ENCODE measurements at places on chromosomes 3 and 15.
A peak's percentile ranks its signal among the peaks of the same experiment; 100 is the strongest.

GRCh38 chr15:66587749-66588148 lies 22.0 kb upstream of the LCTL start:
- no peak for DNase-seq

- no peak for DNase-seq
These were observed 775 bp downstream of the TTC21A start for GRCh38 chr3:39108200-39108710.

GRCh38 chr3:47362701-47363100 lies 18.1 kb upstream of the PTPN23 start:
- no peak for DNase-seq

GRCh38 chr3:194389269-194389668 lies 9.8 kb downstream of the GP5 start:
- DNase-seq = no peak

- DNase-seq = no peak
These were observed 54.7 kb downstream of the FOXP1 start for GRCh38 chr3:71528816-71529215.

DNA sequence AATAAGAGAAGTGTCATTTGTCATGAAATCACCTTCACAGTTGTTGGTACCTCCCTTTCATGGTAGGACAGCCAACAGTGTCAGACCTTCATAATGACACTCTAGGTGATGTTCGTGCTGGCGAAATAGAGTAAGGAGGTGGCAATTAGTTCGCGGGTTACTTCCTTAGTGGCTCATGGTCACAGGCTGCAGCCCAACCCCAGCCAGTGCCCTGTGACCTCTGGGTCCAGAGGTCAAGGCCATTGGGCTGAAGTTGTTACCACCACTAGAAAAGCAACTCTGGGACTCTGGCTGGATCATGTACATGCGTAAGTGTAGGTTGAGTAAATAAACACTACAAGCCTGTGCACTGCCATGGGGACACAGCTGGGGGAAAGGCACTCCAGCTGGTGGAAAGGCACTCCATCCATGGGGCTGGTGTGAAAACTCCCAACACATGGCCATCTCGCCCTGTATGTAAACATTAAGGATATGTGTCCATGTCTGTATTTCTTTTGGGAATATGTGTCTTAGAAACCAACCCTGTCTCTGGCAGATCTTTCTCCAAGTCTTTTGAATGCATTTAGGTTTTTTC lies 106.7 kb downstream of the RYK start:
- no peak for DNase-seq

GRCh38 chr15:67079361-67079760 lies 14.0 kb downstream of the SMAD3 start:
- no peak for DNase-seq

DNA sequence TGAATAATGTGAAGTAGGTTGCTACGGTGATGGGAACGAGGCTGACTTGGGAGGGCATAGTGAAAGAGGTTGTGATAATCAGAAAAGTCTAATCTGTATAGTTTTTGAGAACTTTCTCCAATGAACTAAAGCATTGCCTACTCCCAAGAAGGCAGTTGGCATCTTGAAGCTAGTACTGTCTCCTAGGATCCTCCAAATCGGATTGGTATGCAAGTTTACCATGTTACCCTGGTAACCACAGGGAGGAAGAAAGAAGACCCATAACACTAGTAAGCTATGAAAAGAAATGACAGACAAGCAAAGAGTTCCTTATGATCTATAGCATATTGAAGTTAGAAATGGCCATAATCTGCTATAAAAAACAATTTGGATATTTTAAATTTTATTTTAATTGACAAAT lies 127.2 kb upstream of the SYNPR start:
- no peak for DNase-seq

DNA sequence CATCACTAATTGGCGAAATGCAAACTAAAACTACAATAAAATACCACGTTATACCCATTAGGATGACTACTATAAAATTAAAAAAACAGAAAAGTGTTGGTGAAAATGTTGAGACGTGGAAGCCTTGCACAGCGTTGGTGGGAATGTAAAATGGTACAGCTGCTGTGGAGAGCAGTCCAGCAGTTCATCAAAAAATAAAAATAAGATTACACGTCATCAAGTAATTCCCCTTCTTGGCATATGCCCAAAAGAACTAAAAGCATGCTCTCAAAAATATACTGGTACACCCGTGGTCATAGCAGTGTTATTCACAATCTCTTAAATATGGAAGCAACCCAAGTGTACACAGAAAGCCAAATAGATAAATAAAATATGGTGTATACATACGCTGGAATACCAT lies 71.8 kb upstream of the NDN start:
- DNase-seq = no peak

GRCh38 chr3:180359061-180359952 lies 242.7 kb upstream of the TTC14 start:
- no peak for DNase-seq

GRCh38 chr3:152957491-152957890 lies 122.6 kb downstream of the P2RY1 start:
- no peak for DNase-seq

DNA sequence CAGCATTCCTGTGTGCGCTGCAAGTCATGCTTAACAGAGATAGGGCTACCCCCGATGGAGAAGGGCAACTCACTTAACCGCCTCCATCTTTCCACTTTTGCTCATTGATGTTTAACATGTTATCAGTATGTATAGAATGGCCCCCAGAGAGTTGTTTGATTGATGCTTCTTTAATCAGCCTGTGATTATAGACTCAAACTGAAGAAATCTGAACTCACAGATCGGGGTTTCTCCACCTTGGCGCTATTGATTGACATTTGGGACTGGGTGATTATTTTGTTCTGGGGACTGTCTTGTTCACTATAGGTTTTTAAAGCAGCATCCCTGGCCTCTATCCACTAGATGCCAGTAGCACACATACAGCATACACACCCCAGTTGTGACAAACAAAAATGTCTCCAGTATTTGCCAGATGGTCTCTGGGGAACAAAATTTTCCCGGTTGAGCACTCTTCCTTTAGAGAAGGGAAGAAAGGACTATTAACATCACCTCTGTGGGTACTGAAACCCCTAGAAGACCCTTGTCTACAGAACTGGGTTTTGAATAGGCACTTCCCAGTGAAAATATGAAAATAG lies 54.4 kb downstream of the LARS2 start:
- no peak for DNase-seq

DNA sequence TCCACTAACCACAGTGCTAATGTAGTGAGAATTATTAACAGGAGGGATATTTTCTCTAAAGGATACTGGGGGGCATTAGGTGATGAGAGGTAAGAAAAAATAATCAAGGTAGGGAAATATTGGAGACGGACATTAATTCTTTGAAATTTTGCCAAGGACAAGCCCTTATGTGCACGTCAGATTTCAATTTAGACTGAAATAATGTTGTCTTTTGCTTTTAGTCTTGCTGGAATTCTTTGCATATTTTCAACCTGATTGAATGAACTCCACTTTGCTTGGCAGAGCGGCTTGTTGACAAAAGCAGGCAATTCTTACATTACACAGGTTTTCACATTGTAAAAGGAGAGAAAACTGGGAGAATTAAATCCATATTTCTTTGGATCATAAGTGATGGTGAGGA lies 25.0 kb upstream of the C3orf52 start:
- DNase-seq = peak; percentile 75

DNA sequence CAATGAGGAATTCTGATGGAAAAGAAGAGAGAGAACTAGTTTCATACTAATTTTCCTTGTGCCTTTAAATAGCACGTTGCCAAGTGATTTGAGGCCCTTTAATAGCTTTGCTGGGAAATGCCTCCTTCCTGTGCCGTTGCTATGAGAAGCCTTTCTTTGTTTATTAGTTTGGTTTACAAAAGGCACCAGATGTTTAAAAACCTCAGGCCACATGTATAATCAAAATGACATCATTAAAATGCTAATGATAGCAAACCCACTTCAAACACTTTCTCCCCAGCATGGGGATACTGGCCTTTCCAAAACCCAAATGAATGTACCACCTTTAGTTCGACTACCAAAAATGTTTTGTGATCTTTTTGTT lies 50.0 kb upstream of the TBC1D23 start:
- DNase-seq = no peak

DNA sequence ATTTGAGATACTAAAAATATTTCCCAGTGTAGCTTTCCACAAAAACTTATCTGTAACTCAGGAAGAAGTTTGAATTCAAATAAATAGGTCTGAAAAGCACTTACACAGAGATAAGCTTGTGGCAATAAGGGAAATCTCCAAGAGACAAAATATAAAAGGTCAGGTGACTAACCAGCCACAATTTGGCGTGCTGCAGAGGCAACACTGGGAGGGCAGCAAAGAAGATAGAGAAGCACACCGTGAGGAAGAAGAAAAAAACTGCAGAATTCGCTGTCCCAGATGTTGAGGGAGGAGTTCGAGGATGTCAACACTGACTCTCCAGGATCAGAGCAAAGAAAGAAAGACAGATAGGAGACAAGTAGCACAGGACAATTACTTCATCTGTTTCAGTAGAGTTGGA lies 204.4 kb downstream of the FMN1 start:
- DNase-seq = no peak

DNA sequence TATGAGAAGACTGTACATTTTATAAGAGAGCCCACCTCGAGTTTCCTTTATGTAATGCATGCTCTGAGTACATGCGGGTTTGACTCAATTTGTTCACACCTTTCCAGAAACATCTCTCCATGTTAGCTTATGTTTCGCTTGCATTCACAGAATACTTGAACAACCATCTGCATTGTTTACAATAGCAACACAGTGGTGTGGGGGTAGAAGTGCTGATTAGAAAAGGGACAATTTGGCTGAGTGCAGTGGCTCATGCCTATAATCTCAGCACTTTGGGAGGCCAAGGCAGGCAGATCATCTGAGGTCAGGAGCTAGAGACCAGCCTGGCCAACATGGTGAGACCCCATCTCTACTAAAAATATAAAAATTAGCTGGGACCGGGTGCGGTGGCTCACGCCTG lies 60.9 kb downstream of the NCEH1 start:
- DNase-seq = no peak

GRCh38 chr3:102069211-102069662 lies 219.9 kb downstream of the NFKBIZ start:
- DNase-seq = no peak

GRCh38 chr3:101780661-101781060 lies 1.6 kb downstream of the NXPE3 start:
- DNase-seq = peak; percentile 47

GRCh38 chr3:99544786-99545281 lies 93.6 kb upstream of the COL8A1 start:
- no peak for DNase-seq

DNA sequence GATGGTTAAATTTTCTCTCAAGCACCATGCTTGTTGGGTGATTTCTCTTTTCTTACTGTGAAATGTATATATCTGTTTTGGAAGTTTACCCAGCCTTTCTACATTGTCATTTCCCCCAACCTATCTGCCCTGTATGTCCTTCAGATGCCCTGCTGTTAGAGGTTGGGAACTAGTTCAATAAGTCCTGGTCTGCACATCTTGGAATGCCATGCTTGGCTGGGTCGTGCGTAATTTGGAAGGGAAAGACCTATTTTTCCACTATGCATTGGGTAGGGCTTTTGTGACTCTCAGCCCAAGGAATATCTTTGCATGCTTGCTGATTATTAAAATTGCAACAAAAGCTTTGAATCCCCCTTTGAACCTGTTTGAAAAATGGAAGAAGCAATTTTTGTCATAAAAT lies 63.8 kb downstream of the TRIM71 start:
- DNase-seq = no peak

- no peak for DNase-seq
These were observed 39.9 kb upstream of the SKOR1 start for GRCh38 chr15:67785431-67785830.

DNA sequence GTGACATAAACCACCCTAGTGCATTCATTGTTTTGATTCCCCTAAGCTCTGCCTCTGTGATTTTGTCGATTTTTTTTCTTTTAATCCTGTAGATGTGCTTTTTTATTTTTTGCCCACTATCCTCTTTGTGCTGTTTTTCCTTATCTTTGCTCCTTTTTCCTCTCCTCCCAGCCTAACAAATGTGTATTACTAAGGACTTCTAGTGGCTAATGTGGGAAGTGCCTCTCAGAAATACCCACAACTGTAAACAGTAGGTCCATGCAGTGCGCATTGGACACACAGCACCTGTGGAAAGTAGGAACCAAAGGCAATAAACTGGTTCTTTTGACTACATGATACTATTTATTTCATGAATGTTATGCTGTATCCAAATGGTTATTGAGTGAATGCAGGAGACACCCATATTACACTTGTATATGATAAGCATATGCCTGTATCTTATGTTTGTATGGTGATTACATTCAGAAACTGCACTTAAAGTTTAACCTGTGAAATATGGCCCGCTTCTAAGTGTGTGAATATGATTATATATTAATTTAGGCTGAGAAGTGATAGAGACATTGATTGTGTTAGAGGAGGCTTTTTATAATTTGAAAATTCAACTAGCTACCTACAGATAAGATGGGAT lies 147.8 kb downstream of the PLCL2 start:
- DNase-seq = peak; percentile 30

DNA sequence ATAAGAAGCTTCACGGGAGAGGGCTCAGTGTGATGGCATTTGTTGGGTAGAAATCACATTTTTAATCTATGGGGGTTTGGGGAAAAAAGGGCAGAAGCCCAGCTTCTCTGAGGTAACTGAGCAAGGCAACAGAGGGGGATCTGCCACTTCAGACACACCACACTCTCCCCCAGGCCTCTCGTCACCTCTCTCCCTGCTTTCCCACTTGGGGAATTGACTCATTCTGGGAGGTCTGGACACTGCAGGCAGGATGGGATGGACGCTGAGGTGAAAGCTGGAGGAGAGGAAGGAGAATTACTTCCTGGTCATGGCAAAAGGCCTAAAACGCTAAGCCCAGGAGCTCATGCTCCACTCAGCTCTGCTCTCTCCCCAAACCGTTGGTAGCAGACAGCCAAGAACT lies 33.2 kb downstream of the MYO5C start:
- DNase-seq = no peak

- no peak for DNase-seq
These were observed 240.9 kb upstream of the UBE2E2 start for GRCh38 chr3:22962244-22962643.

GRCh38 chr3:32584660-32585059 lies 14.0 kb upstream of the DYNC1LI1 start:
- DNase-seq = no peak

GRCh38 chr15:92817339-92817886 lies 82.7 kb upstream of the CHD2 start:
- DNase-seq = no peak

GRCh38 chr15:65638681-65639089 lies 16.9 kb downstream of the SLC24A1 start:
- peak; percentile 68 for DNase-seq

DNA sequence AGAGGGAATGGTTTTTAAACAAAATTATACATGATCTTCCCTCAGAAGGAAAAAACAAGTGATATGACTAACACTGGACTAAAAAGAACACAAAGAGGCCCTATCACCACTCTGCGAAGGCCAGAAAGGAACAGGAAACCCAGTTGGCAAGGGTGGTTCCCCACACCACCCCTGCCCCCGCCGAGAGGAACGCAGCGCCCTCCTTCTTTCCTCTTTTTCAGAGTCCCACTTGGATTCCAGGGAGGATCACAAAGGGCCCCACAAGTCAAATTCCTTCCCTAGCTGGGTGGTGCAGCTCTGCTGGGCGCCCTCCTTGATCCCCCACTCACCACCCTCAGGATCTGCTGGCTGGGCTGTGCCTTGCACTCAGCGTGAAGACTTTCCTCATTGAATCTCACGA lies 29.8 kb downstream of the PLA1A start:
- DNase-seq = no peak

- no peak for DNase-seq
These were observed 9.2 kb downstream of the LZTFL1 start for GRCh38 chr3:45832699-45833098.
